AML-193 (cell line): ENCODE measurements at places on chromosomes 1 and 21.

GRCh38 chr1:43499898-43500297 lies 30.8 kb upstream of the PTPRF start:
- no peak for DNase-seq

- no peak for DNase-seq
These were observed 443.0 kb downstream of the SIPA1L2 start for GRCh38 chr1:232186931-232187330.

- DNase-seq: no peak
These were observed 40.4 kb upstream of the EIF4G3 start for GRCh38 chr1:21216835-21217811.

- DNase-seq: no peak
These were observed 556 bp downstream of the S100A1 start for GRCh38 chr1:153628638-153629342.

GRCh38 chr21:18023157-18023556 lies 204.0 kb upstream of the C21orf91 start:
- no peak for DNase-seq

GRCh38 chr1:161209790-161210409 lies 5.2 kb upstream of the FCER1G start:
- peak; percentile 74 for DNase-seq

DNA sequence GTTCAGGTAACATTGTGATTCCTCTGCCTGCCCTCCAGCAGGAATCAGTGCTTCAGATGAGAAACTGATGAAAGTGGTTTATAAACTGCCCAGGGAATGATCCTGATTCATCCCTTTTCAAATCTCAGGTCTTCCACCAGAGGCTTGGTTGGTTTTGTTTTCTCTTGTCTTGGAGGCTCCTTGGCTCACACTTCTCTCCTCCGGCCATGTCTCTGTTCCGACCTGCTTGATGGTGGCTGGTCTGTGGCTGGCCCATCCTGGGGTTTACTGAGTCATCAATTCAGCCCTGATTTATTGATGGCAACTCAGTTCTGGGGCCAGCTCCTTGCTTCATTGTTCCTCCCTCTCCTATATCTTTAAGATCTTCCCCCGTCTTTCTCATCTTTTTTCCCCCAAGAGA lies 56.6 kb upstream of the SLC2A1 start:
- DNase-seq: no peak

DNA sequence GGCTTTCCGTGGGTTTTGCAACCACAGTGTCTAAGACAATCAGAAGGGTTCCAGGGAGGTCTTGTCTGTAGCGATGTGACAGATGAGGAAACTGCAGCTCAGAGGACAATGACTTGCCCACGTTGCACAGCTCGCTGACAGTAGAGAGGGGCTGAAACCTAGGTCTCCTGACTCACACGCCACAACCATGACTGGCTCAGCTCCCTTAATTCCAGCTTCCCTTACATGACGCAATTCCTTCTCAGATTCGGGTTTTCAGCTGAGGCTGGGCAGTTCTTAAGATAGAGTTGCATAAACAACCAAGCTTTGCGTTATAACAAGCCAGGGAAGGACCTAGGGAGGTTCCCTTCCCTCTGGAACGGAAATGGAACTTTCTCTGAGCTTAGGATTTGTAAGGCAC lies 36.3 kb downstream of the DHCR24 start:
- no peak for DNase-seq
